Activated CD4-positive, alpha-beta T cell treated with anti-CD3 and anti-CD28 coated beads for 4 hours (primary cell): ENCODE measurements at places on chromosomes 3 and 15.

DNA sequence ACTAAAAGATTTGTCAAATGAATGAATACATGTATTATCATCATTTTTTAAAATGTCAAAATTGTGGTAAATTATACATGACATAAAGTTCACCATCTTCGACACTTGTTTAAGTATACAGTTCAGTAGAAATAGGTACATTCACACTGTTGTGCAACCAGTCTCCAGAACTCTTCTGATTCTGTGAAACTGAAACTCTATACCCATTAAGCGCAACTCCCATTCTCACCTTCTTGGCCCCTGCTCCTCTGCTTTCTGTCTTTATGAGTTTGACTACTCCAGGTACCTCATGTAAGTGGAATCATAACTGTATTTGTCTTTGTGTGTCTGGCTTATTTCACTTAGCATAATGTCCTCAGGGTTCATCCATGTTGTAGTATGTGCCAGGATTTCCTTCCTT, 50.1 kb upstream of the KBTBD8 start:
- no peak for DNase-seq

GRCh38 chr3:123449102-123449996, 459 bp upstream of the ADCY5 start:
- no peak for DNase-seq

- DNase-seq = no peak
Observed at GRCh38 chr3:18405141-18405540, 20.0 kb downstream of the SATB1 start.

- no peak for DNase-seq
Observed at GRCh38 chr15:65818927-65819562, 27.0 kb upstream of the DENND4A start.

DNA sequence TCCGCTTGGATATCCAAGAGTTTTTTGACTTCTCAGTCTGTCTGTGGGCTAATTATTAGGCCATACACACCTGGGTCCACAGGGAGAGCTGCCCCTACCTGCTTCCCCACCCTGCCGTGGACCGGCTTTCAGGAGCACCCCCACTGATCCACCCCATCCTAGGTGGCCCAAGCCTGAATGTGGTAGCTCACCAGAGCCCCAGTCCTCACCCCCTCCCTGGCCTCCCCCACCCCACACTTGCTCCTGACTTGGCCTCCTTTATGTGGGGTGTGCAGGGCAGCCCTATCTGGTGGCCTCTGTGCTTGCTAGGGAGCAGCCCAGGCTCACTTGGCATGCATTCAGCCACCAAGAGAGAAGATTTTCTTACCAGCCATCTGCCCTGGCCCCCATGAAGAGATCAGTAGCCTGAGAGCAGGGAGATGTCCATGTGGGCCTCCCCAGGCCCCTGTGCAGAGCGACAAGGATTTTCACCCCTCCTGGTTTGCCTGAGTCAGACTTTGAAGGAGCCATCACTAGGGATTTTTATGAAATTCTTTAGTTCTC, 11.2 kb downstream of the LRRK1 start:
- no peak for DNase-seq

DNA sequence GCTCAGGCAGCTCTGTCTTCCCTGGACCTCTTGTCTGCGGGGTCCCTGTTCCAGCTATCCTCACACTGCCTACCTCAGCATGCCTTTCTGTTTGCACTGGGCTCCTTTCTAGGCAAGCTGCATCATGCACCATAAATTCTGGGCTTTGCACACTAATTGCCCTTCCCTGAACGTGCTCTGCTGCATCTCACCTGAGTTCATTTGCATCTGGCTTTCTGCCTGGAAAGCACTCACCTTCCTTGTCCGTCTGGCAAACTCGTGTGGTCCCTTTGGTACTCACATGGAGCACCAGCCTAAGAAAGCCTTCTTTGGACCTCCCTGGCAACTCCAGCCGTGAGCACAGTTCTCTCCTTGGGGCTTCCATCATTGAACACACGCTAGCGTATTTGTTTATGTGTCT, 365.6 kb downstream of the SV2B start:
- DNase-seq = no peak

DNA sequence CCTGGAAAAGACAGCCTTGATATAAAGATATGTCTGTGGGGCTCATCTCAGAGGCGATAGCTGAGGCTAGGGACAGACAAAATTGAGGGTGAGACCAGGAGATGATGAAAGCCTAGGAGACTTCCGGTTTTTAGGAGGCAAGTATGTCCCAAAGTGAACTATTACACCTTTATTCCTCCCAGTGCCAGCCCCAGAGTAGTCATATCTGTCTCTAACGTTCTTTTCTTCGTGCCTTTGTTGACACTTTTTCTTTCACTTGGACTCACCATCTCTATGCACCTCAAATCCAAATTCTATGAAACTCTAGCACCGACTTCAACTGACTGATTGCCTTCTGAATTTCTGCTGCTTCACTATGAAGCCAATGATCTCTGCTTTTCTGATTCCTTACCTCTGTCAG, 93.8 kb upstream of the RASGRP1 start:
- DNase-seq = no peak

GRCh38 chr15:40130118-40130517, 21.4 kb upstream of the BMF start:
- DNase-seq = no peak

GRCh38 chr15:60957111-60957510, 272.0 kb downstream of the RORA start:
- DNase-seq = no peak

DNA sequence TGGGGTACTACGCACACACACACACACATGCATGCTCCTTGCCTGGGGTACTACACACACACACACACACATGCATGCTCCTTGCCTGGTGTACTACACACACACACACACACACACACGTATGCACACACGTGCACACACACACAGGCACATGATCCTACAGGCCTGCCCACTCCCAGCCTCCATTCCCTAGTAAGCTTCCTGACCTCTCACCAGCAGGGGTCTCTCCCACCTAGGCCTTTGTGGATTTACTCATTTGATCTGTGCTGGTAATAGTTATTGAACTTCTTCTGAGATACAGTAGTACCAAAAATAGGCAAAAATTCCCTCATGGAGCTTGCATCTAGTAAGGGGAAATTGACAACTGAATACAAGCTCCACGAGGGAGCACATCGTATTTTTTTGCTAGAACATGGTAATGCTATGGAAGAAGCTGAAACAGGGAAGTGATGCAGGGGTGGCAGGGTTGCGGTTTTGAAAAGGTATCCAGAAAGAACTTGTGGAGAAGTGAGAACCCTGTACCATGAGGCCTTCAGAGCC, 19.1 kb downstream of the TTC21A start:
- DNase-seq = no peak

GRCh38 chr3:12288182-12289129, at the start of gene PPARG:
Gene PPARG (plus strand): TSS chr3:12289070. CDS start chr3:12379712, 90,642 bp downstream.
- DNase-seq = no peak

- no peak for DNase-seq
Observed at GRCh38 chr3:24829629-24830229, 335.1 kb upstream of the THRB start.

DNA sequence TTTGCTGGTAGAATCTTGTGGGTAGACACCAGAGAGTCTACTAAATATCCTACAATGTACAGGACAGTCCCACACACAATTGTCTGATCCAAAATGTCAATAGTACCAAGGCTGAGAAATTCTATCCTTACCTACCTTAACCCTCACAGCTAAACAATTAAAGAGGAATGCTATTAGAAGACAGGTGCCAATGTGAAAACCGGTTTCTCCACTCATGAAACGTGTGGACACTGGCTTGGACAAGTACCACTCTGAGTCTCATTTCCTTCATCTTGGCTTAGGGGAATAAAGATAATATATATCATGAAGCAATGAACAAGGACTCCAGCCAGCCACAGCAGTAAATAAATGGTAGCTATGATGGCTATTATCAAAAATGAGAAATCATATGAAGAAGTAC, 90.2 kb downstream of the RFTN1 start:
- no peak for DNase-seq

GRCh38 chr15:92631721-92632120, 23.9 kb downstream of the FAM174B start:
- DNase-seq = no peak

DNA sequence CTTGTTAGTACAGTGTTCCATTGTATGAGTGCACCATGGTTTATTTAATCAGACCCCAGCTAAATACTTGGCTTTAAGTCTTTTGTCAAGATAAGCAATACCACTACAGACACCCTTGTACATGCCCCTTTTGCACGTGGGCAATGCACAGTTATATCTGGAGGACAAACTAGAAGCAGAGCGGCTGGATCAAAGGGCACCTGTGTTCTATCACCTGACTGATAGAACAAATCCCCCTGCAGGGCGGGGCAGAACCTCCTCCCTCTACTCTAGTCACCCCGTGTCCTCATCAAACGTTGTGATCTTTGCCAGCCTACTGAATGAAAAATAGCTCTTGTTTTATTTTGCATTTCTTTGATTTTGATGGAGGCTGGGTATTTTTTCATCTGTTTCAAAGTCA, 314.9 kb downstream of the TLE3 start:
- DNase-seq = peak; percentile 22

GRCh38 chr3:71057526-71057894, 526.0 kb downstream of the FOXP1 start:
- DNase-seq = no peak

- DNase-seq = no peak
Observed at GRCh38 chr15:41122849-41123248, 6.8 kb upstream of the INO80 start.

DNA sequence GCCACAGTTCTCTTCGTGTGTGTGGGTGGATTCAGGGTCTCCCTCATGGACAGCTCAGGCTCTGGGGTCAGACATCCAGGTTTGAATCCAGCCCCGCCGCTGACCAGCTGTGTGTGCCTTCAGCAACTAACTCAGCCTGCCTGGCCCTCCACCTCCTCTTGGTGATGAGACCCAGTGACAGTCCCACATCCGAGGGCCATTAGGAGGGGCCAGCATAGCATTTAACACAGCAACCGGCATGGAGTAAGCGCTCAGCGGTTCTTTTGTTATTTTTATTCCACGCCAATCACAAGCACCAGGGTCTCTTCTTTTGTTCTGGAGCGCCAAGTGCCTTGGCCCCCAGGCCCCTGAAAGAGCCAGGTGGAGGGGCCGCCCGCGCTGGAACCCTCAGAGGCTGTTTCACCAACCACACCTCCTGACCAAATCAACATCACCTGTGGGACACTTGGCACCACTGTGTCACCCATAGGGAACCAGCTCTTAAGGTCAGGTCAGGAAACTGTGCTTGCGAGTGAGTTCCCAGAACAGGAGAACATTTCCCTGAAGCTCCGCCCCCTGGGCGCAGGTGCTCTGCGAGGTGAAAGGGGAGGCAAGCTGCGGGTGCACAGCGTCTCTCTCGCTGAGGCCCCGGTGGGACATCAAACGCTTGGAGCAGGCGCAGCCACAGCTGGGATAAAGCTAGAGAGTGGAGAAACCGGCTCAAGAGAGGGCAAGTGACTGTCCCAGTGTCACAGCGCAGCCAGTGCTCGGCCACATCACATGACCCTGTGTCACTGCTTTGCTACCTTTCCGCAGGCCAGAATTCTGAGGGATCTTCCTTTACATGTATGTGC, 311.3 kb downstream of the UACA start:
- peak; percentile 57 for DNase-seq

GRCh38 chr3:62277986-62278385, 95.4 kb downstream of the FEZF2 start:
- no peak for DNase-seq

GRCh38 chr3:128684986-128685726, 34.5 kb upstream of the RPN1 start:
- DNase-seq = no peak
